Activated T-helper 1 cell treated with anti-CD3 and anti-CD28 coated beads, Interleukin-12 subunit alpha, Interleukin-12 subunit beta, Interleukin-2, Interleukin-4 antibody, amounts not matched to agents 30 ng/mL and 10 ng/mL and 1 ng/mL, durations not matched to agents 14 hours and 24 hours and 36 hours (primary cell): ENCODE measurements at places on chromosomes 3 and 15. TPM values are rescaled to one million over a fixed set of nuclear protein-coding genes. Genes with fewer than 3 reads are reported as not detected.

DNA sequence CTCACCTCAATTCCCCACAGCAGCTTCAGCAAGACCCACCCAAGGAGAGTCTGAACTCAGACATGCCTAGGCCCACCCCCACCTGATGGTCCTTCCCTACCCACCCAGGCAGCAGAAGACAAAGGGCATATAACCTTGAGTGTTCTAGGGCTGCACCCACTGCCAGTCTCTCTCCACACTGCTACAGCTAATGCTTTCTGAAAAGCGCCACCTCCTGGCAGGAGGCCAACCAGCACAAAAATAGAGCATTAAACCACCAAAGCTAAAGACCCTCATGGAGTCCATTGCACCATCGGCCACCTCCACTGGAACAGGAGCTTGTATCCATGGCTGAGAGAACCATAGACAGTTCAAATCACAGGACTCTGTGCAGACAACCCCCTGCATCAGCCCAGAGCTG is 11.3 kb upstream of the RPL39L start:
- peak; percentile 44 for DNase-seq

Gene GPR149
- not detected in 2 replicates for total RNA-seq

- no peak for DNase-seq
These were observed 21.0 kb upstream of the FGD5 start for GRCh38 chr3:14797731-14798130.

DNA sequence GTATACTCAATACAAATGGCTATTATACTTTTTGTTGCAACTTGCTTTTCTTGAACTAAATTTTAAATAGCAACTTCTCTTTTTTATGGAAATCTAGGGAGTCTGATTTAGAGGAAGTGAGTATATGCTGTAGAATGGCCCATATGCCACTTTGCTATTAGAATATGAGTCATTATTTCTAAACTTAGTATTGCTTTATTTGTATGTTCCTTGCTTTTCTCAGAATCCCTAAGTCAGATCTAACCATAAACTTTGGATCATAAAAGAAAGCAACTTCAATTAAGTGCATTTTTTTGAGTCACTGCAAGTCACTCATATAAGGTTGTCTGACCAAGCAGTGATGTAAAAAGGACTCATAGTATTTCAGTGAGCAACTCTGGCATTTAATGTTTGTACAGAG is 17.5 kb upstream of the SPTSSB start:
- no peak for DNase-seq

DNA sequence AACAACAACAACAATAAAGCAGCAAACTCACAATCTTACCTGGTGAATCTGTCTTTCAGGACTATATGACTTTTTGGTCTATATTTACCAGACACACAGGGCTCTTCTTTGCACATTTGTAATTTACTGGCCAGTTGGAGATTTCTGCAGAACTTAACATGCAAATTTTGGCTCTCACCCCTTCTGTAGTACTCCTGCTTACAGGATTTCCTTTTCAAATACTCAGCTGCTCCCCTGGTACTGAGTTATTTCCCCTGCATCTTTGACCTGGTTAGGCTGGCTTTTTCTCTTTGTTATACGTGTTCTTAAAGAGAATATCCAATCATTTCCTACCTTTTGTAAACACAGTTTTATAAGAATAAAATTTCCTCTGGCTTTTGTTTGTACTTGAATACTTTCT is 228.0 kb downstream of the MBNL1 start:
- DNase-seq: no peak

Gene OR5K4
- not detected in 2 replicates for total RNA-seq
